Stimulated activated CD4-positive, alpha-beta T cell treated with anti-CD3 and anti-CD28 coated beads, Interleukin-4, amount 100 ng/mL, for 1 hour (primary cell): ENCODE measurements at places on chromosomes 13 and 19.
A peak's percentile ranks its signal among the peaks of the same experiment; 100 is the strongest.

DNA sequence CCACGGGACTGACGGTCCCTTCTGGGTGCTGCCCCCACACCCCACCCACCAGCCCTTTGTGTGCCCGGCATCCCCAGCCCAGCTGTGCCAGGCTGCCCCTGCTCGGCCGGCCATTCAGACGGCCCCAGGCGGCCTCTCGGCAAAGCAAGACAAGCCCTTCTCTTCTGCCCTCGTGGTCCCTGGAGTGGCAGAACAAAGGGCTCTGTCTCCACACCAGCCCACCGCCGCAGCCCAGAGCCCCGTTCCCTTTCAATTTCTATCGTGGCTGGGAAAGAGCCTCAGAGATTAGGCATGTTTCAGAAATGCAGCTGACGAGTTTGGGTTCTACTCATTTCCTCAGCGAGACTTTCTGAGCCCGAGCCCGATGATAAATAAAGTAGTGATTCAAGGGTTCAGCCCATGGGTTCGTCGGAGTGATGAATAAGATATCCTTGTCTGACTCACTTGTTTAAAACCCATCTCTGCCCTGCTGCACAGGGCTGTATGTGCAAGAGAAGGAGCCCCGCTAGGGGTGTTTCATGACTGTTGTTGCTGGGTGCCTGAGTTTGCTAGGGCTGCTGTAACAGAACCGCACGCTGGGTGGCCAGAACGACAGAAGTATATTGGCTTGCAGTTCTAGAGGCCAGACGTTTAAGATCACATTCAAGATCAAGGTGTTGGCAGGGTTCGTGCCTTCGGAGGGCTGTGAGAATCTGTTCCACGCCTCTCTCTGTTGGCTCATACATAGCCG, 4.3 kb downstream of the MYO9B start:
- DNase-seq: peak; percentile 64

DNA sequence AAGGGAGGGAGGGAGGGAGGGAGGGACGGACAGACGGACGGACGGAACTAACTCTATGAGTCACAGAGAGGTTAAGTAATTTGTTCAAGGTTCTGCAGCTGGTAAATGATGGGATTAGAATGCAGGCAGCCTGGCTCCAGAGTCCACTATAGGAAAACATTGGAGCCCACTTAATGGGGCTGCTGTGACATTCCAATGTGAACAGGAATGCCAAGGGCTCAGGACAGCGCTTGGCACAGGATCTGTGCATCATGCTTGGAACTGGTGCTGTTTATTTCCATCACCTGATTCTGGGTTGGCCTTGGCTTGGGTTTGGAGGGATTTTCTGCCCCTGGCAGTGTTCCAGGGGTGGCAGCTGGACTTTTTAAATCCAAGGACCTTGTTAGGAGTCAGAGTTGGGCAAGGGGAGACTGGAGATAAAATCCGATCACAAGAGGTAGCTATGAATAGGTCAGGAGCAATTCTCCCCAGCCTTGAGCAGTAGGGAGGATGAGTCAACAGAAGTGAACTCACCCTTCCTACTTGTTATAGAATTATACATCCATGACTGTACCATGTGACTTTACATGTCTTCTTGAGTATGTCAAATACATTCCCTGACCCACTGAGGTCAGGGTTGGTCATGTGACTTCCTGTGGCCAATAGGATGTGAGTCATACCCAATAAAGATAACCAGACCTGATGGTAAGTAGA, 7.8 kb upstream of the HIF3A start:
- DNase-seq: no peak

DNA sequence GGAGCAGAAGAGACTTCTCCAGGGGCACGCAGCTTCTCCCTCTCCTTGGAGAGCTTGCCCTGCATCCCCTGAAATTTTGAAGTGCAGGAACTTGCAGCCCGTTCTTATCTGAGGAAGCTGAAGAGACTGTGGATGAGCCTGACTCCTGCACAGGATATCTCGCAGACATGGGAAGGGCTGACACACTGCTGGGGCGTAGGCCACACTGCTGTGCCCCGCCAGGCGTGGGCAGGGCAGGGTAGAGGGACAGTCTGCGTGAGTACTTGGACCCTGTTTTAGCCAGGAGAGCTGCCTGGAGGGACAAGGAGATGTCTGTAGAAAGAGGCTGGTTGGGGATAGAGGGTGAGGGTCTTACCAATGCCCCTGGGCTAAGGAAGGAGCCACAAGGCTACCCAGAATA, 353.7 kb upstream of the NBEA start:
- no peak for DNase-seq

GRCh38 chr13:98821372-98822224, 69.1 kb upstream of the SLC15A1 start:
- no peak for DNase-seq

DNA sequence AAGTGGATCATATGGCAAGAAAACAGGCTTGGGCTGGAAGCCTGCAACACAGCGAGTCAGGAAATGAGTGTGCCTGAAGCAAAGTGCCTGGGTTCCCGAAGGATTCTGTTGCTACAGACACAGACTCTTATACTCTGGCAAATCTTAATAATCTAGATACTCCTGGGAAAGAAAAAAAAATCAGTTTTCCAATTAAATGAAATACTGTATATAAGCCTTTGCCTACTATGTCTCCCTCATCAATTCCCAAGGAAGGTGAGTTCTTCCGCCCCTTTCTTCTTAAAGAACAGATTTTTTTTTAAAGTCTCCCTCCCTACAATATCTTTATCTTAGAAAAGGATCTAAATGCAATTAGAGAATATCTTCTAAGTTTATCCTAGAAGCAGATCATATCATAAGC, 10.3 kb downstream of the ZFP82 start:
- no peak for DNase-seq

GRCh38 chr19:40525234-40526051, 51.2 kb upstream of the SHKBP1 start:
- DNase-seq: no peak

- DNase-seq: no peak
These were observed 47.5 kb downstream of the CRTC1 start for GRCh38 chr19:18730885-18731513.

- DNase-seq: no peak
These were observed 661 bp downstream of the FREM2 start for GRCh38 chr13:38687246-38688229.

DNA sequence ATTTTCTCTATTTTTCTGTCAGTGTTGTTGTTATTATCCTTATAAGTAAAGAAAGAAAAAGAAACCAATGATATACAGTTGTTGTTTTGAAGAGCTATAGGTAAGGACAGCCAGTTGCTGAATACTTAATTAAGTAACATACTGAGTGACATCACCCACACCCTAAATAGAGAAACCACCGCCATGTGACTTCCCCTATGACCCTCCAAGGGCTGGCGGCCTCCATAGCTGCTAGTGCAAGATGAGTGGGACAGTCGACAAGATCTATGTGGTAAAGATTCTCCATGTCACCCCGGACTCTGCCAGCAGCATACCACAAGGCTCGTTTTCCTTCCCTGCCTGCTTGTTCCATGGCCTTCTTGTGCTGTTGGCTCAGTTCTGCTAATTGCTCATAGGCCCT, 221.1 kb downstream of the DNAJC15 start:
- DNase-seq: no peak

- DNase-seq: no peak
These were observed 16.7 kb upstream of the POSTN start for GRCh38 chr13:37615276-37615675.

GRCh38 chr19:49468746-49469447, 5.1 kb upstream of the FLT3LG start:
- DNase-seq: no peak

DNA sequence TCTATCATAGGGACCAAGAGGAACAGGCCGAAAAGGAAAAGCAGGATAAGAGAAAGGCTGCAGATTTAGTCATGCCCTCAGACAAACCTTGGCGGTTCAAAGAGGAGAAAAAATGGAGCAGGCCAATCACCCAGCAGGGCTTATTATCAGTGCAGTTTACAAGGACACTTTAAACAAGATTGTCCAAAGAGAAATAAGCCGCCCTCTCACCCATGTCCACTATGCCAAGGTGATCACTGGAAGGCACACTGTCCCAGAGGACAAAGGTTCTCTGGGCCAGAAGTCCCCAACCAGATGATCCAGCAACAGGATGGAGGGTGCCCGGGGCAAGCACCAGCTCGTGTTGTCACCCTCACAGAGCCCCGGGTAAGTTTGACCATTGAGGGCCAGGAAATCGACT, 8.3 kb upstream of the REX1BD start:
- DNase-seq: no peak

GRCh38 chr13:91056746-91057145, 290.7 kb upstream of the MIR17HG start:
- no peak for DNase-seq

DNA sequence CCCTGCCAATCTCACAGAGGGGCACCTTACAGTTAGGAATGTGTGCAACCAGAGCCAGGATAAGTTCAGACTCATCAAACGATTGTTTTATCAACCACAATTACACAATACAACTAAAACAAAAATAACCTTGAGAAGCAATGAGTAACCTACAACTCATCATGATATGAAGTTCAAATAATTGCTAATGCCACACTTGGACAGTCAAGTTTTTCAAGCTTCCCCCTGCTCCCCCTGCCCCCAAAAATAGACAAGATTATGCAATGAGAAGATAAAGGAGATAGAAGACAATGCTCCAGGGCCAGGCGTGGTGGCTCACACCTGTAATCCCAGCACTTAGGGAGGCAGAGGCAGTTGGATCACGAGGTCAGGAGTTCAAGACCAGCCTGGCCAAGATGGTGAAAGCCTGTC, 13.6 kb upstream of the KPNA3 start:
- DNase-seq: no peak

- DNase-seq: no peak
These were observed 5.5 kb downstream of the HRC start for GRCh38 chr19:49149652-49150105.

DNA sequence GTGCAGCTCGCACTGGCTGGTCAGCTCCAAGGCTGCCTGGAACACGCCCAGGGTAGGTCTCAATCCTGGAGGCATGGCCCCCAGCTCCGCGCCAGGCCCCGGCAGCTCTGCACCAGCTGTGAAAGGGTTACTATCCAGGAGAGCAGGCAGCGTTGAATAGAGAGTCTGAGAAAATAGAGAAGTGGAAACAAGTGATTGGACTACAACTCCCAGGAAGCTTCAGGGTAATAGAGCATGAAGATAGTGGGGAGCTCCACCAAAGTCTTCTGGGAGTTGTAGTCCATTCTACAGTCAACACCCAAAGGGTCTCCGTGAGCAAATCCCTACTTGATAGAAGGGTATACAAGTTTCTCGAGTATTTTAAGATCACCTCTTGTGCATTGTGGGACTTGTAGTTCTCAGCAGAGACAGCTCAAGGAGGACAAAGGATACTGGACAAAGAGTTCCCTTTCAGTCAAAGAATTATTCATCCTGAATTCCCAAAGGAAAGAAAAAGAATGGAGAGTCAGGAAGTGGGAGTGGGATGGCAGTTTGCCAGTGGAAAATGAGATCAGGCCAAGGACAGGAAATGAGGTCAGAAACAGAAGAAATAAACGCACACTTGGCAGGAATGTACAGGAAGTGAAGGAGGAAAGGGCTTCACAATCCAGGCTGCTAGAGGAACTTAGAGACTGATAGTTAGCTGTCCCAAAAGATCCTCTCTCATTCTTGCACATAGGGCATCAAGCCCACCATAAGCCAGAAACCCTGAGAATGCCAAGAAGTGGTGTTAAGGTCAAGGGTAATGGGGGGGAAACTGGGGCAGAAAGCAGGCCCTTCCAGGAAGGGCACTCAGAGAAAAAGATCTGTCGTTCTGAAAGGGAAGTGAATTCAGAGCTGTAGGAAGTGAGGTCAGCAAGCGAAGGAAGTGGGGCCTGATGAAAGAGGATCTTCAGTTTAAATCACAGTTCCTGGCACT, 5.5 kb upstream of the MAMSTR start:
- DNase-seq: no peak

DNA sequence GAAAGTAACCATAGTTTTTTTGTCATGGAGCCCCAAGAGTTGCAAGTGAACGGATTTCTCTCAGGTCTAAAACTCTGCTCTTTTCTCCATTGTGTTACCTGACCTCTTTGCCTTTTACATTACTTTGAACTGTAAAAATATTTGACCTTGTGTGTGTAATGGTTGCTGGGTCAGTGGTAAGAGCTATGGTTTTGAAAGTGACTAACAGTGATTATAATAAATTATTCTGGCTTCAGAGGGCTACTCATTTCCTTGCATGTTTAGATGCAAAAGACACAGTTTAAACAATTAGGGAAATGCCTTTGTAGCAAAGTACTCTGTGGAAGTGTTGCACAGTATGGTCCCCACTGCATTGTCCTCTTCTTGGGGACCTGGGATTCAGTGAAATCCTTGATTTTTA, 29.3 kb upstream of the PSG8 start:
- DNase-seq: no peak

- no peak for DNase-seq
These were observed 6.0 kb downstream of the PLPPR2 start for GRCh38 chr19:11361037-11361770.

- DNase-seq: no peak
These were observed 1430.1 kb upstream of the SPRY2 start for GRCh38 chr13:81770868-81771505.

DNA sequence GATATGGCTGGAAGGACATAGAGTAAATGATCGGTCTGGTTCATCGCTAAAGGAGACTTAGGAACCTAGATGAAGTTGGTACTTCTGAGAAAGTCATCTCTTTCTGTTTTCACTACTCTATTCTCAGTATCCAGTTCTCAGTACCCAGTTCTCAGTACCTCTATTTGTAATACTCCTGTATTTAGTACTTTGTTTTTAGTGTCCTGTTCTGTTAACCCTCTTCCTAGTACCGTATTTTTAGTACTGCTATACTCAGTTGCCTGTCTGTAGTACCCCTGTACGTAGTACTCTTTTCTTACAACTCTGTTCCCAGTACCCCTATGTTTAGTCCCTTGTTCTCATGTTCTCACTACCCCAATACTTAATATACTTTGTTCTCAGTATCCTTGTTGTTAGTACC, 1.2 kb downstream of the RFXAP start:
- DNase-seq: no peak

DNA sequence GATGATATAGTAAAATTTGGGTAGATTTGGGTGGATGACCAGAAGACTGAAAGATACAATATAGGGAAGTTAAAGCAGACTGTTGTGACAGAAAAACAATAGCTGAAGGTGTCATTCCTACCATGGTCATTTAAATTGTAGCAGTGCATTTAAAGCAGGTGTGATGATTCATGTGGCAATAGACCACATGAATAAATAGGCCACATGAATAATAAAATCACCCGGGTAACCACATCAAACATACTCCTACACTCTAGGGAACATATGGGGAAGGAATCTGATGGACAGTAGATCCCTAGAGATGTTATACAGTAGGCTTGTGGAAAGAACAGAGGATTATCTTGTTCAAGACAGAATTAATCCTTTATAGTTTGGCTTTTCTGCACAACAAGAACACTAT, 392.6 kb downstream of the SLITRK5 start:
- DNase-seq: no peak
